Ecto neural progenitor cell (in vitro differentiated cells): ENCODE measurements at places on chromosomes 5 and 9.

DNA sequence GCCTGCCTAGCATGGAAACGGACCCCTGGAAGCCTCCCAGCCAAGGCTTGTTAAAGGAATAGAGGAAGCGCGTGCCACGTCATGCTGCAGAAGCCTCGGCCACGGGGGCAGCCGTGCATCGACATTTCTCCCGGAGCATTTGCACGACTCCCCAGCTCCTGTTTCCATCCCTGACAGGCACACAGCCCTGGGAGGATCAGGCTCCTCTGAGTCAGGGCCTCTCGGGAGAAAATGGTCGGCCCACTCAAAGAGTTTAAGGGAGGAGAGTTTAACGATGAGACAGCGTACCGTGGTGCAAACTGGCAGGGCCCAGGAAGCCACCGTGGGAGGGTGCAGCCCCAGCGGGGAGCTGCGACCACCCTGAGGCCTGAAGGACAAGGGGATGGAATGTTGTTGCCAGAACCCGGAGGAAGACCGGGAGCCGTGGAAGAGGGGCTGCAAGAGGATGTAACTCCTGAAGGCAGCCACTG lies 213.6 kb downstream of the PAX5 start:
- no peak for DNase-seq

GRCh38 chr5:57858905-57859304 lies 376.3 kb upstream of the ACTBL2 start:
- no peak for DNase-seq

DNA sequence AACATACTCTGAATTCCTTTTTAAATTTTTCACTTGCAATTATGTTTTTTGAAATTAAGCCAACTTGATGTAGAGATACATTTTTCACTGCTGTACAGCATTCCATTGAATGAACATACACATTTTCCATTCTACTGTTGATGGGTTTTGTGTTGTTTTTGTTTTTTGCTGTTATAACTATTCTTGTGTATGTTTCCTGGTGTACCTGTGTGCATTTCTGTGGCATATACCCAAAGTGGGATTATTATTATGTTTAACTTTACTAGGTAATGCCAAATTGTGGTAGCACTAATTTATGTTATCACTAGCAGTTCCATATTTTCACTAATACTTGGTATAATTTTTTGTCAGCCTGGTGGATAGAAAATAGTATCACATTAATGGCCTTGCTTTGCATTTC lies 2.7 kb downstream of the RFESD start:
- DNase-seq, result no peak

DNA sequence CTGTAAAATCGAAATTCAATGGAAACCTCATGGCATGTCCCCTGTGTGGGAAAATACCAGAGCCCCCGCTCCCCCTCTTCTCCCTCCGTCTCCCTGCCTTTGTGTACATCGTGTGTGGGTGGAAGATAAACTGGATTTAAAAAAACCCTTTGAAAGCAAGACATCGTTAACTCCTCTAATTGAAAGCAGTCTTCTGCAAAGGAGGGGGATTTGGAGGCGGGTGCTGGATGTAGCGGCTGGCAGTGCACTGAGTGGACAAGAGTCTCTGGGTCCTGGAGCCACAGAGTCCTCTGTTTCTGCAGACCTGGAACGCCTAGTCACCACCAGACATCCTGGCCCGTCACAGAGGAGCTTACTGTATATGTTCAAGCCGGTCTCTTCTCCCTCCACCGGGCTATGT lies 169.4 kb downstream of the PAPPA start:
- peak; percentile 46 for DNase-seq

DNA sequence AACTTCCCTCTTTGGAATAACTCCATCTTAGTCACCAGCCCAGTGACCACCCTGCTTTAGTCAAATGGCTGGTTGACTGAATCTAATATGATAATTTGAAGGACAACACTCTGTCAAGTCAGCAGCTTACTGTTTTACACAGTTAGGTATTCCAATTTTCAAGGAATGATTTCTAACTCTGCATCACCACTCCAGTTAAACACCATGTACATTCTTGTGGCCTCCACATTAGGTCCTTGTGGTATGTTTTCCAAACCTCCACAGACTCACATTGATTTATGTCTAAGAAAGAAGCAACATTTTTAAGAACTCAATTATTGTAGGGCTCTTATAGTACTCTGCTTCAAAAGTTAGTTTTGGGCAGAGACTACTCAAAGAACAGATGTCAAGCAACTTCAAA lies 110.7 kb downstream of the TLE1 start:
- DNase-seq, result no peak

DNA sequence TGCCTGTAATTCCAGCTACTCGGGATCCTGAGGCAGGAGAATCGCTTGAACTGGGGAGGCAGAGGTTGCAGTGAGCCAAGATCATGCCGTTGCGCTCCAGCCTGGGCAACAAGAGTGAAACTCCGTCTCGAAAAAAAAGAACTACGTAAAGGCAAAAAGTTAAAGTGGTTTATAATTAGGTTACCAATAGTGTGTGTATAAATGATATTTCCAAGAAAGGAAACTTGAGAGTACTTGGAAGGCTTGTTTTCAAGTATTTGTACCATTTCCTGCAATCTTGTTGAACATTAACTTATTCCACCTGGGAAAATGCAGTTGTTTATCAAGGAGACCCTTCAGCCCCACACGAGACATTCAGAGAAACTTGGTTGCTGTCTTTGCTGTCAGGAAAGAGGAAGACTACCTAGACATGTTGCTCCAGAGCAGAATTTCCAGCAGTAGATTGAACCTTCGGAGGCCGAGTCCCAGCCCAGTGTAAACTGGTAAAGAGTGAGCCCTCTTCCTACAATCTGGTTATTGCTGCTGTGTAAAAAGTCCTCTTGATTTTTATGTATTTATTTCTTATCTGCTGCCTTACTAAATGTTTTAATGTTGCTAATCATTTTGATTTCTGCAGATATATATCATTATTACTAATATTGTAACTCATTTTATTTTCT lies 30.1 kb downstream of the STXBP1 start:
- no peak for DNase-seq

GRCh38 chr9:82882138-82882537 lies 180.8 kb downstream of the RASEF start:
- no peak for DNase-seq
